Activated CD8-positive, alpha-beta memory T cell treated with anti-CD3 and anti-CD28 coated beads, Interleukin-2, amount 10 ng/mL, durations not matched to agents 7 days and 5 days (primary cell): ENCODE measurements at places on chromosomes 12 and 14.

GRCh38 chr14:68886109-68886434, 93.0 kb downstream of the ACTN1 start:
- DNase-seq, result no peak
- peaks cover 3% of the 10 kb centered on the region for H3K36me3 ChIP-seq
- no peaks in the 10 kb centered on the region for H3K4me1 ChIP-seq
- H3K27ac ChIP-seq, result no peak overlapping the region
- H3K27me3 ChIP-seq, result no peaks in the 10 kb centered on the region

DNA sequence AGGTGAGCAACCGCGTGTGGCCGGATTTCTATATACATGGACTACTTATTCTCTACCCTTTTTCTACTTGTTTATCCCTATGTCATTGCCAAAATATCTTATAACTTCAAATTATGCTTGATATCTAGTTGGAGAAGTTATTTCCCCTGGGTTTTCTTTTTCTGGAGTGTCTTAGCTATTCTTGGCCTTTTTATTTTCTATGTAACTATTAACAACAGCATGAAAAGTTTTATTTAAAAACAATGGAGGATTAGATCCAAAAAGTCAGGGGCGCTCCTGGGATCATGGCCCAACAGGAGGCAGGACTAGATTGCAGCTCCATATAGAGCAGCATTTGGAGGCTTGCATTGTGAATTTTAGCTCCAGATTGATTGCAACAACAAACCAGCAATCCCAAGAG, 8.6 kb upstream of the STRAP start:
- no peaks in the 10 kb centered on the region for H3K36me3 ChIP-seq
- H3K27ac ChIP-seq, result no peak overlapping the region
- no peak overlapping the region for H3K4me3 ChIP-seq
- H3K27me3 ChIP-seq, result peaks cover 6% of the 10 kb centered on the region
- no peak for DNase-seq
- peaks cover 3% of the 10 kb centered on the region for H3K4me1 ChIP-seq

DNA sequence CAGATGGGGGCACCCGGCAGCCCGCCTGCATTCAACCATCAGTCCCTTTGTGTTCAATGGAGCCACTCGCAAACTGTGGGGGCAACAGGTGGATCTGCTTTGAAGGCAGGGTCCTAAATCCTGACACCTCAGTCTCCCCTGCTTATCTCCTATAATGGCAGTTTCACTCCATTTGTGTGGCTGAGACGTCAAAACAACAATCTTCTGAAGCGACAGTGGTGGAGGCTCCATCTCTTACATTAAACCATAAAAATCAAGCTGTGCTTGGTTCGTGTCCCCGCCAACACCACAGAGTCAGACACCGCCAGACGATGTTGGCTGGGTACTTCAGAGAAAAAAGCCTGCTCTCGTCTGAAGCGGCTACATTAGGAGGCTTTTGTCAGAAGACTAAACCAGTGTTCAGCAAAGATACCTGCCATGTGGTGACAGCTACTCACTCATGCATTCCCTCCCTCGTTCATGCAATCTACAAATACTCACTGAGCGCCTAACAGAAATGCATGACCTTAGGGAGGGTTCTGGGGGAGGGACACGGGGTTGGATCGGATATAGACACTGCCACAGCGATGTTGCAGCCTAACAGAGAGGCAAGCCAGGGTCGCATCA, 253.9 kb downstream of the FOXN3 start:
- peaks cover 14% of the 10 kb centered on the region for H3K36me3 ChIP-seq
- no peaks in the 10 kb centered on the region for H3K27me3 ChIP-seq
- peaks cover 17% of the 10 kb centered on the region for H3K4me1 ChIP-seq
- no peak for DNase-seq
- H3K4me3 ChIP-seq, result no peak overlapping the region
- H3K27ac ChIP-seq, result no peak overlapping the region

DNA sequence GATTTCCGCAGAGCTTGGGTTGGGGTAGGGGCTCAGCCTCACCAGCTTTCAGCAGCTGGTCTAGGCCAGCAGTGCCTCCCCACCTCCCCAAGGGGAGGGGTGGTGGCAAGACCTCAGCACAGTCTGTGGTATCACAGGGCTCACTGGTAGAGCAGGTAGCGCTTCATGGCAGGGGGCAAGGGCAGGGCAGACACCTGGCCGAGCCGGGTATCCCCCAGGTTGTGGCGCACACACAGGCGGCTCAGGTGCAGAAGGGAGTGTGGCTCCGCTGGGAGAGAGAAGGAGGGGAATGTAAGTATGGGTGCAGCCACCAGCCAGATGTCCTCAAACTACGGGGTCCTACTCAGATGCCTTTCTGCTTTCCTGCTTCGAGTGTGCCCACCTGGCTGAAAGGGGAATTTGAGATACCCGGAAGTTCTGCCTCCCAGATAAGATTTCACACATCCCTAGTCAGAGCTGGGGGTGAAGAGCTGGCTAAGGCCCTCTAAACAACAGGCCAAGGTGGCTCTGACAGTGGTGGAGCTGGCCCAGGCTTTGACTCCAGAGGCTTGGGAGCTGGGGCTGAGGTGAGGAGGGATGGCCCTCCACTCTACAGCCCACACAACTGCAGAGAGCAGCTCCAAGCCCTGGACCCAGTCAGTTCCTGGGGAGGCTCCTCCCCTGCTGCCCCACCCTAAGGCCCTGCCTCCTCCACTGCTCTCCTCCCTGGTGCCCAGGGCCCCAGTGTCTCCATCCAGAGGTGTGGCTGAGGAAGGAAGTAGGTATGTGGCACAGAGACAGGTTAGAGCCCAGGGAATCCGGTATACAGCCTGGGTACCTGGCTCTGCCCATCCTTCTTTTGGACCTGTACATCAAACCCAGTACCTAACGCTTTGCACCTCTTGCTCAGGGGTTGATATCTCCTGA, 1.8 kb downstream of the SPSB2 start:
- H3K36me3 ChIP-seq, result peaks cover 50% of the 10 kb centered on the region
- peak overlapping the region; percentile 77 for H3K4me3 ChIP-seq
- peak overlapping the region; percentile 91 for H3K27ac ChIP-seq
- no peaks in the 10 kb centered on the region for H3K27me3 ChIP-seq
- H3K4me1 ChIP-seq, result peaks cover 60% of the 10 kb centered on the region

DNA sequence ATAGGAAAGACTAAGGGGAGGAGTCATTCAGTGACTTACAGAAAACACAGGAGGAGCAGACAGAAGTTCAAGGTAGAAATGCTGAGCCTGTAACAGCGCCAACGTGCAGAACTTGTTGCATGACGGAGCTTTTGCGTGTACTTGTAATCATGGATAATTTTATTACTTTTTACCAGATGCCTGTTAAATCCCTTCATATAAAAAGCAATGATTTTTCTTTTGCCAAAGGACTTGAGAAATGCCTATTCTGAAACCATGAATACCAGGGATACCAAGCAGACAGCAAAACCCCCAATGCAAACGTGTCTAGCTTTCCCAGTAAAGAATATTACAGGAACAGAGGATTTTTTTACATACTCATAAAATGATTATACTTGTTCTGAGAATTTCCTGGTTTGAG, 163.6 kb upstream of the GSC start:
- H3K36me3 ChIP-seq, result no peaks in the 10 kb centered on the region
- H3K27me3 ChIP-seq, result peaks cover 14% of the 10 kb centered on the region
- H3K4me1 ChIP-seq, result peaks cover 2% of the 10 kb centered on the region
- no peak for DNase-seq
- H3K27ac ChIP-seq, result no peak overlapping the region

DNA sequence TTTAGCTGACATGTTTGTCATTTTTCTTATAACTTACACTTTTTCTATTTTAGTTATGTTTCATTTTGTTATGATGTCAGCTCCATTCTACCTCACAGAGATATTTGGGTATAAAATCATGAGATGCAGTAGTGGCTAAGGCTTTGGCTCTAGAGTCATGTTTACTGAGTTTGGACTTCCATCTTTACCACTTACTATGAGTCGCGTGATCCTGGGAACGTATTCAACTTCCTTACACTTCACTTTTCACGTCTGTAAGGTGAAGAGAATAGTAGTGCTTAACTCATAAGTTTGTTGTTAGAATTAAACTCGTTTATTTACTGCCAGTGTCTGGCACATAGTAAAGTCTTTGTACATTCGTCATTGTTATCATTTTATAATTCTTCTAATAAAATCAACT, 126.3 kb downstream of the ERC1 start:
- no peak overlapping the region for H3K4me3 ChIP-seq
- no peaks in the 10 kb centered on the region for H3K27me3 ChIP-seq
- DNase-seq, result no peak

DNA sequence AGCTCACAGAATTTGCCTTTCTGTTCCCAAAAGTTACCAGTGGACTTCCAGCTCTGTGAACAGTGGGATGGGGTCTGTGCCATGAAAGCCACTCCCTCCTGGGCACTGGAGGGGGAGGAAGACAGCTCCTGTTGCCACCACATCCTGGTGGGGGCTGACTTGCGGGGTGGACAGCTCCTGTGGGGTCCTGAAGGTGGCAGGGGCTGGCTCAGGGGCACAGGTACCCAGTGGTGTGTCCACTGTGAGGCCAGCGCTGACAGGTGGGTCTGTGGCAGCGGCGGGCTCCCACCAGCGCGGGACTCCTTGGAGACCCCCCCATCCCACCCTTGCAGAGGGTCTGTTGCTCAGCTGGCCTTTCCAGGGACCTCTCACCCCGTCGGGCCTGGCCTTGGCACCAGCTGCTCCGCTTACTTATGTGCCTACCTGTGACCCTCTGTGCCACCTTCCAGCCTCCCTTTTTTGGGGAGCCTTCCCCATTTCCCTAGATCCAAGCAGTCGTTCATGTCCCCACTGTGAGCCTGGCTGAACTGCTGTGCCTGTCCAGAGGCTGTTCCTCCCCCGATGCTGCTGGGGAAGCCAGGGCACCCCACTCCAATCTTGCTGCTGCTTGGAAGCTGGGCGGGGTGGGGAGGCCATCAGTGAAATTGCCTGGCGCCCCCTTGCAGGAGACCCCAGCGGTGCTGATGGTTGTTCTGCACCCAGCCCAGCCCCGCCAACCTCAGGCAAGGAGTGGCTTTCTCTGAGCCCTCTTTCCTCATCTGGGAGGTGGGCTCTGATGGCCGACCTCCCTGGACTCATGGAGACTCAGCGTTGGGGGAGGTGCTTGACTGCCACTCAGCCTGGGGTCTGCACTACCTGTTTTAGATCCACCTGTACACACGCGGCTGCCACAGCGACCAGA, 2.2 kb downstream of the TEDC1 start:
- H3K27ac ChIP-seq, result no peak overlapping the region
- peaks cover 15% of the 10 kb centered on the region for H3K4me1 ChIP-seq
- DNase-seq, result no peak
- H3K4me3 ChIP-seq, result no peak overlapping the region
- peaks cover 2% of the 10 kb centered on the region for H3K36me3 ChIP-seq

DNA sequence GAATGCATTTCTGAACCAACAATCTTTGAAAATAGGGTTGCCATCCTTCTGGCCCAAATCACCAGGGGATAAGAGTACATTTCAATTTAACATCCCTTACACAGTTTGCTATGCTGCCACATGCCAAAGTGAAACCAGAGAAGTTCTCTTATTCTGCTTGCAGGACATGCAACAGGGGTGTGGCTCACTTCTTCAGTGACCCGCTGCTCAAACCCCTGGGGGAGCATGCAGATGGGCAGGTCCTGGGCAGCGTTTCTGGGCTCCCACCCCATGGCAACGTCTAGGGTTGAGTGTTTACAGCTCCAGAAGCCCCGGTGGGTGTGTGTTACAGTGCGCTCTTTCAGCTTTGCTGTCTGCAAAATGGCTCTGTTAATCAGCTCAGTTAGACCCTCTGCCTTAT, 1306.3 kb upstream of the TMEM132C start:
- H3K4me1 ChIP-seq, result no peaks in the 10 kb centered on the region
- no peak for DNase-seq
- H3K4me3 ChIP-seq, result no peak overlapping the region
- H3K36me3 ChIP-seq, result no peaks in the 10 kb centered on the region
- no peaks in the 10 kb centered on the region for H3K27me3 ChIP-seq

GRCh38 chr14:88871429-88871828, 47.0 kb downstream of the TTC8 start:
- H3K4me3 ChIP-seq, result no peak overlapping the region
- H3K4me1 ChIP-seq, result no peaks in the 10 kb centered on the region
- no peaks in the 10 kb centered on the region for H3K36me3 ChIP-seq

GRCh38 chr12:94435511-94435927, 24.1 kb downstream of the CEP83 start:
- DNase-seq, result no peak
- no peak overlapping the region for H3K4me3 ChIP-seq
- no peak overlapping the region for H3K27ac ChIP-seq
- peaks cover 37% of the 10 kb centered on the region for H3K36me3 ChIP-seq
- H3K27me3 ChIP-seq, result no peaks in the 10 kb centered on the region

- H3K4me3 ChIP-seq, result no peak overlapping the region
- no peak for DNase-seq
- peaks cover 4% of the 10 kb centered on the region for H3K4me1 ChIP-seq
- no peak overlapping the region for H3K27ac ChIP-seq
- H3K27me3 ChIP-seq, result peaks cover 32% of the 10 kb centered on the region
- peaks cover 8% of the 10 kb centered on the region for H3K36me3 ChIP-seq
Measured at GRCh38 chr14:97027256-97027999, 230.2 kb downstream of the VRK1 start.

- H3K36me3 ChIP-seq, result no peaks in the 10 kb centered on the region
- H3K27ac ChIP-seq, result no peak overlapping the region
- no peak overlapping the region for H3K4me3 ChIP-seq
Measured at GRCh38 chr12:32450768-32451167, 51.4 kb downstream of the FGD4 start.
